Naive thymus-derived CD4-positive, alpha-beta T cell (primary cell): ENCODE measurements at places on chromosomes 11 and 22. TPM values are rescaled to one million over a fixed set of nuclear protein-coding genes. Genes with fewer than 3 reads are reported as not detected.
A peak's percentile ranks its signal among the peaks of the same experiment; 100 is the strongest.

DNA sequence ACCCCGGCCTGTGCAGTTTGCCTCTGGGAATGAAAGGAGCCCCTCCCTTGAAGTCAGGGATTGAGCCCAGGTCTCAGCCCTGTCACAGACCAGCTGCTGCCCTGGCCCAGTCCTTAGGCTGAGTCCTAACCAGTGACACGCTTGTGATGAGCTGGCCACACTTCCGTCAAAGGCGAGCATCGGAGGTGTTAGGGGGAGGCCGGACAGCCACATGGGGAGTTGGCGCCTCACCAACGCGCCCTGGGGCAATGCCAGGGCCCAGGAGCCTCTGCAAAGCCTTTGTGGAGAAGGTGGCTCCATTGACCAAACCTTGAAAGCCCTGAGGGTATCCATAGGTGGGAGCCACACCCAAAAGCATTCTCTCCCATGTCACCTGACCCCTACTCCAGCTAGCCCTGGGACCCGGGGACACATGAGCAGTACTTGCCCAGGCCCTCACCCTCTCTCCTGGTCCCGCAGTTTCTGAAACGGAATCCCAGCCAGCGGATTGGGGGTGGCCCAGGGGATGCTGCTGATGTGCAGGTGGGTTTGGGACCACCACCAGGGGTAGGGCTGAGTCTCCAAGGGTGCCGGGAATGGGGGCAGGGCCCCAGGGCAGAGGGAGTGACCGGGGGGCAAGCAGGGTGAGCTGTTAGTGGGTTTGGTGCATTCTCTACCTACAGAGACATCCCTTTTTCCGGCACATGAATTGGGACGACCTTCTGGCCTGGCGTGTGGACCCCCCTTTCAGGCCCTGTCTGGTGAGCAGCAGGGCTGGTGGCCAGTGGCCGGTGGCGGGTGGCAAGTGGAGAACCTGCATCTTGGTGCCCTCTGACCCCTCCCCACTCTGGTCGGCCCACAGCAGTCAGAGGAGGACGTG, 3.7 kb downstream of the PTPRCAP start:
- peaks cover 19% of the 10 kb centered on the region for H3K36me3 ChIP-seq
- peak overlapping the region; percentile 41 for H3K4me3 ChIP-seq
- H3K27ac ChIP-seq = peak overlapping the region; percentile 85
- no peak for DNase-seq

GRCh38 chr11:78231962-78232501, 43.3 kb downstream of the USP35 start:
- no peaks in the 10 kb centered on the region for H3K4me1 ChIP-seq
- no peak for DNase-seq
- H3K27ac ChIP-seq = no peak overlapping the region
- no peaks in the 10 kb centered on the region for H3K27me3 ChIP-seq

GRCh38 chr11:102401905-102402304, 50.7 kb downstream of the TMEM123 start:
- no peaks in the 10 kb centered on the region for H3K4me1 ChIP-seq
- no peak overlapping the region for H3K4me3 ChIP-seq
- H3K27me3 ChIP-seq = no peaks in the 10 kb centered on the region
- no peak overlapping the region for H3K27ac ChIP-seq

DNA sequence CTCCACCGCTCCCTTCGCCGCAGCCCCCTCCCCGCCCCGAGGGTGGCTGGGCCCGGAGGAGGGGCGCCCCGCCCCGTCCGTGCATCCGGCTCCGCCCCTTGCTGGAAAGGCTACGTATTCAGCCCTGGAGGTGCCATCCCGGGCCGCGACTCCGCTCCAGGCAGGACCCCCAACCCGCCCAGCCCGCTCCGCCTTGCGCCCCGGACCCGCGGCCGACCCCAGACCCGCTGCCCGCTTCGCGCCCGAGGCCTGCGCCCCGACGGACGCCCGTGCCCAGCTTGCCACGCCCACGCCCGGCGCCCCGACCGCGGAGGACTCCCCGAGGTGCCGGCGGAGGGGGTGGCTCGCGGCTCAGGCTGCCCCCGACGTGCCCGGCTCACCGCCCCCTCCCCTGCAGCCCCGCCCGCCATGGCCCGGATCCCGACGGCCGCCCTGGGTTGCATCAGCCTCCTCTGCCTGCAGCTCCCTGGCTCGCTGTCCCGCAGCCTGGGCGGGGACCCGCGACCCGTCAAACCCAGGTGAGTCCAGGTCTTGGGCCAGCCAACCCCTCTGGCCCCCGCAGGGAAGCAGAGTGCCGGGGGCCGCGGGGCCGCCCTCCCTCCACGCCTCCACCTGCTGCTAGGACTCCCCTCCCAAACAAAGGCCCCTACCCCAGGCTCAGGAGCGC, at the start of gene ADM2:
Gene ADM2, plus strand, starts transcription at position 104 of the 667 bp plus-strand sequence. Its CDS starts 305 bp downstream, at position 409.
- H3K27ac ChIP-seq = peak within 1 kb of the TSS; percentile 45
- H3K27me3 ChIP-seq = no peaks in the 10 kb centered on the region

DNA sequence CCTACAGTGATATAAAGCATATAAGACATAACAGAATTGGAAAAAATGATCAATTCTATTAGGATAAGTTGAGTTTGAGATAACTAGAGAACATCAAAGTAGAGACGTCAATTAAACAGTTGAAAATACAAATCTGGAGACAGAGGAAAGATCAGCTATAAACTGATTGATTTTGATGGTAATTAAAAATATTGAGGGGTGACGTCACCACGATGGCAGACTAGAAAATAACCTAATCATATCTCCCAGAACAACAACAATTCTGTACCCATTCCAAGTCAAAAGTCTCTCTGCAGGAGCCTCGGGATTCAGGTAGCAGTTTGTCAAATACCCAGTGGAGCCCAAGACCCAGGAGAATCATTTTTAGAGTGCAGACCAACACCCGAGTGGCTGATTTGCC, 28.9 kb downstream of the MS4A13 start:
- no peaks in the 10 kb centered on the region for H3K4me1 ChIP-seq
- no peak for DNase-seq
- H3K36me3 ChIP-seq = no peaks in the 10 kb centered on the region

GRCh38 chr11:65958774-65959420, 2.6 kb upstream of the SART1 start:
- H3K4me3 ChIP-seq = no peak overlapping the region
- no peaks in the 10 kb centered on the region for H3K27me3 ChIP-seq
- no peak for DNase-seq
- peak overlapping the region; percentile 80 for H3K27ac ChIP-seq
- H3K36me3 ChIP-seq = peaks cover 4% of the 10 kb centered on the region
- H3K4me1 ChIP-seq = peaks cover 22% of the 10 kb centered on the region

GRCh38 chr11:122690801-122691548, 35.5 kb downstream of the UBASH3B start:
- H3K4me3 ChIP-seq = peak overlapping the region; percentile 33
- no peaks in the 10 kb centered on the region for H3K27me3 ChIP-seq
- H3K36me3 ChIP-seq = no peaks in the 10 kb centered on the region
- DNase-seq = peak; percentile 45
- H3K4me1 ChIP-seq = peaks cover 4% of the 10 kb centered on the region

DNA sequence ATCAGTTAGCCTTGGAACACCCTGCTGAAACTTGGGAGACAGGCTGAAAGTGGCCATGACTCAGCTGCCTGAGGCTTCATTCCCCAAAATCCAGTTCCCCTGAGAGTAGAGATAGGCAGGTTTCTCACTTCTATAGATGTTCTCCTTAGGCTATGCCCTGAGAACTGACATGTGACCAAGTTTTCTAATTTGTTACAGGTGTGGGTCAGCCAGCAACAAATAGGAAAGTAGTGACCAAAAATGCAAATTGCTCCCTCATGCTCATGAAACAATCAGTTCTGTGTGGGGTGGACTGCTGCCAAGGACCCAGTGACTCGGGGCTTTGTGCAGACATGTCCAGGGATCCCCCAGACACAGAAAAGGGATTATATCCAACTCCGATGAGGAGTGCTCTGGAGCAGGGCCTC, 7.3 kb upstream of the CCDC15 start:
- H3K27me3 ChIP-seq = no peaks in the 10 kb centered on the region
- H3K36me3 ChIP-seq = no peaks in the 10 kb centered on the region
- no peak overlapping the region for H3K4me3 ChIP-seq
- no peak for DNase-seq

DNA sequence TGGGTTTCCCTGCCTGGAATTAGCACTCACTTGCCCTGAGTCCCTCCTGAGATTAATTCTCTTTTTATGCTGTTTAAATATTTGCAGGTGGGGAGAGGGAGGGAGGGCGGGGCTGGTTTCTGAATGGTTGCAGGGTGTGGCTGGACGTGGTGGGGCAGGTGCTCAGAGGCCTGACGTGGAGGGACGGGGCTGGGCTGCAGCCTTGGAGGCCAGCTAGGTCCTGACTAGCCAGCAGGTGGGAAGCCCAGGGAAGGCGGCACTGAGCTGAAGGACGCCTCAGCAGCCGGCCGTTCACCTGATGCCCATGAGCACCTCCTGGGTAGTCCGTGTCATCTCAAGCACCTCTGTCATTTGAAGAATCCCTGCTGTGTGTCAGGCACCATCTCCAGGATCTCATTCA, 21.3 kb downstream of the SGSM1 start:
- H3K4me1 ChIP-seq = no peaks in the 10 kb centered on the region
- H3K36me3 ChIP-seq = no peaks in the 10 kb centered on the region
- no peak for DNase-seq
- H3K4me3 ChIP-seq = no peak overlapping the region
- H3K27ac ChIP-seq = no peak overlapping the region

- H3K36me3 ChIP-seq = no peaks in the 10 kb centered on the region
- no peaks in the 10 kb centered on the region for H3K27me3 ChIP-seq
- no peak overlapping the region for H3K4me3 ChIP-seq
- H3K4me1 ChIP-seq = no peaks in the 10 kb centered on the region
- DNase-seq = no peak
These were observed 133.2 kb downstream of the DSCAML1 start for GRCh38 chr11:117663821-117664220.

GRCh38 chr11:132852361-132852760, 679.9 kb downstream of the OPCML start:
- no peak for DNase-seq
- no peak overlapping the region for H3K4me3 ChIP-seq
- no peak overlapping the region for H3K27ac ChIP-seq
- no peaks in the 10 kb centered on the region for H3K36me3 ChIP-seq
- H3K4me1 ChIP-seq = no peaks in the 10 kb centered on the region

DNA sequence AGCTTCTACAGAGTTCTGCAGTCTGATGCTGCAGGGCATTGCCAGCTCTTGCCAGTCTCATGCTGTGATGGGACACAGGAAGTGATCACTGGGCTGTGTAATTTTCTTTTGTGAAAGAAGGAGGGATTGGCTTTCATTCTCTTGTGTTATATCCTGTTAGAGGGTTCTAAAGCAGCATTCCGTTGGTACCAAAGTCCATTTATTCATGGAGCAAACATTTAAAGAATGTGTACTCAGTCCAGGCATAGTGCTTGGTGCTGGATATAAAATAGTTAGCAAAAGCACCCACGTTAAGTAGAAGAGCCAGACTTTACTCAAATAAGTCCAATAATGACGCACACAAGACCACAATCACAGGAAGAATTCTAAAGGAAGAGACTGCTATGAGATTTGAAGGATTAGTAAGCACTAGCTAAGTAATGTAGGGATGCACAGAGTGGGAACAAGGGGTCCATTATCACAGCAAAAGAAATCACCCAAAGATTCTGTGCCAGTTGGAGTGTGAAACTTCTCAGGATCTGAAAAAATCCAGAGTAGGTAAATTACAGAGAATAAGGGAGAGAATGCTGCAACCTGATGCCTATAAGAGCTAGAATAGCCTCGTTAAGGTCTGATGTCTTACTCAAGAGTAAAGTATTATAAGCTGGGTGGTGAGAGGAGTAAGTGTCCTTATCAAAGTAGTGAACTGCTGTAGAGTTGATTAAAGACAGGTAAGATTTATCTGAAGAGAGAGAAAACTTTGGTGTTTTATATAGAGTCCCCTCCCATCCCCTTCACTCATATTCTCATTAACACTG, 728.3 kb downstream of the METTL15 start:
- H3K4me1 ChIP-seq = no peaks in the 10 kb centered on the region
- no peak overlapping the region for H3K4me3 ChIP-seq
- no peaks in the 10 kb centered on the region for H3K36me3 ChIP-seq
- no peaks in the 10 kb centered on the region for H3K27me3 ChIP-seq

DNA sequence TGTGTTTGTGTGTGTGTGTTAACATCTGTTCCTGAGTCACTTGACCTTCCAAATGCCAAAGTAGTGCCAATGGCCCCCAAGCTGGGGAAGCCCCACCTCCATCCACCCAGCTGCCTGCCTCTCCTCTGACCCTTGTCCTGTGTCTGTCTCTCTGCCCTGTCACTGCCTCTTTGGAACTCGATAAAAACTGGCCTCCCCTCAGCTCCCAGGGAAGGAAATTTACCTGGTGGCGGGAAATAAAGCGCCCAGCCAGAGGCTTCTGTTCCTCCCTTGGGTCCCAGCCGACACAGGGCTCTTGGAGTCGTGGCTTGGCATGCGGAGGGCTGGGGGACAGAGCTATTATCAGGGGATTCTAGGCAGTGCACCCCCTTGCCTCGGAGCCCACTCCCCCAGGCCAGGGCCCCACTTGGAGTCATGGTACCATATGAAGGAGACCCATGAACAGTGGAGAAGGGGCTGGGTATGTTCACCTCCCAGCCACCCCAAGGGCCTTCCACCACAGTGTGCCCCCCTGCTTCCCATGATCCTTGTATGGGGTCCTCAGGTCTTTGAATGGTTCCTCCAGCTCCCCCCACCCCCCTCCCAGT, 6.2 kb downstream of the KCNC1 start:
- DNase-seq = no peak
- H3K27me3 ChIP-seq = no peaks in the 10 kb centered on the region
- H3K36me3 ChIP-seq = no peaks in the 10 kb centered on the region
- no peaks in the 10 kb centered on the region for H3K4me1 ChIP-seq
- no peak overlapping the region for H3K27ac ChIP-seq
- no peak overlapping the region for H3K4me3 ChIP-seq

DNA sequence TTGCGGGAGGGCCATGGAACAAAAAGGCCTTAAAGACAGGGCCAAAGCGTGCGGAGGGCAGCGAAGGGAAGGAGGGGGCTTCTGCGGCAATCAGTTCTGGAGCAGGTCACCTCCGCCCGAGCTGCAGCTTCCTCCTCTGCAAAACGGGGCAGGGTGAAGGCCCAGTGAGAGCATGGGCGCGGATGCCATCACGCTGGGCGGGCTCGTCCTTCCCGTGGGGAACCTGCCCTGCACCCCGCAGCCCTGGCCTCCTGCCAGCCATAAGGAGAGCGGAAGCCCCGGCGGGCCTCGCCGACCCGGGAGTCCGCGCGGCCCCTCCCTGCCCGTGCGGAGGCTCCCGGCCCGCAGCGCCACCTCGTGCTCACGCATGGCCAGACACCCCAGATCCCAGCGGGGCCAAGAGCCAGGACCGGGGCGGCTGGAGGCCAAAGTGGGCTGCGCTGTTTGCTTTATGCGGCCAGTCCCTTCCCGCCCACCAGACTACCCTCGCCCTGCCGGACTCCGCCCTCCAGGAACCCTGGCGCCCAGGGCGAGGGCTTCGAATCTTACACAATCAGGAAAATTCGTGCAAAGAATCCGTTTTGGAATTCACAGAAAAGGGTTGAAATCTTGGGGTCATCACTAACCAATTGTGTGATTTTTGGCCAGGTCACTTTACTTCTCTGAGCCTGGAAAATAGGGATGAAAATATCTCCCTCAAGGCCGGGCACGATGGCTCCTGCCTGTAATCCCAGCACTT, 16.1 kb downstream of the TSKU start:
- no peak overlapping the region for H3K27ac ChIP-seq
- no peaks in the 10 kb centered on the region for H3K36me3 ChIP-seq
- H3K4me3 ChIP-seq = peak overlapping the region; percentile 21
- peak; percentile 76 for DNase-seq

The GLYAT gene
- not detected for total RNA-seq

The LSP1 gene
- total RNA-seq = 487 TPM

The TBX10 gene
- total RNA-seq = not detected

The RASSF7 gene
- total RNA-seq = 20.6 TPM

The CLCF1 gene
- 3.4 TPM for total RNA-seq

The TMPRSS4 gene
- not detected for total RNA-seq

The PGA3 gene
- total RNA-seq = not detected
